ENCODE measurements at places on chromosomes 6 and 20.

GRCh38 chr6:97394160-97394748, 111.2 kb upstream of the MMS22L start:
- no peak for DNase-seq

GRCh38 chr6:45896783-45897441, 118.7 kb downstream of the CLIC5 start:
- no peak for DNase-seq

- peak; percentile 9 for DNase-seq
These were observed 210.8 kb downstream of the ARHGAP18 start for GRCh38 chr6:129498950-129499842.

DNA sequence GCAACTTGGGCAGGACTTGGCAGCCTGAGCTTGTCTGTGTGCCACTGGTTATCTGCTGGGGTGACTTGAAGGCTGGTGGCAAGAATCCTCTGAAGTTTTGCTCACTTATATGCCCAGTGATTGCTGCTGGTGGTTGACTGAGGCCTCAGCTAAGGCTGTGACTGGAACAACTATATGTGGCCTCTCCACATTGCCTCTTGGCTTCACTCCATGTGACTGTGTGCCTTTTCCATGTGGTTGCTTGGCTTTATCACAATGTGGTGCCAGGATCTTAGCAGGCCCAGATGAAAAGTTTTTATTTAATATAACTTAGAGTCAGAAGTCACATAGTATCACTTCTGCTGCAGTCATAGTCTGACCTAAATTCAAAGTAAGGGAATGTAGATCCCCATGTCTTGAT, 104.5 kb downstream of the ADAT2 start:
- no peak for DNase-seq

DNA sequence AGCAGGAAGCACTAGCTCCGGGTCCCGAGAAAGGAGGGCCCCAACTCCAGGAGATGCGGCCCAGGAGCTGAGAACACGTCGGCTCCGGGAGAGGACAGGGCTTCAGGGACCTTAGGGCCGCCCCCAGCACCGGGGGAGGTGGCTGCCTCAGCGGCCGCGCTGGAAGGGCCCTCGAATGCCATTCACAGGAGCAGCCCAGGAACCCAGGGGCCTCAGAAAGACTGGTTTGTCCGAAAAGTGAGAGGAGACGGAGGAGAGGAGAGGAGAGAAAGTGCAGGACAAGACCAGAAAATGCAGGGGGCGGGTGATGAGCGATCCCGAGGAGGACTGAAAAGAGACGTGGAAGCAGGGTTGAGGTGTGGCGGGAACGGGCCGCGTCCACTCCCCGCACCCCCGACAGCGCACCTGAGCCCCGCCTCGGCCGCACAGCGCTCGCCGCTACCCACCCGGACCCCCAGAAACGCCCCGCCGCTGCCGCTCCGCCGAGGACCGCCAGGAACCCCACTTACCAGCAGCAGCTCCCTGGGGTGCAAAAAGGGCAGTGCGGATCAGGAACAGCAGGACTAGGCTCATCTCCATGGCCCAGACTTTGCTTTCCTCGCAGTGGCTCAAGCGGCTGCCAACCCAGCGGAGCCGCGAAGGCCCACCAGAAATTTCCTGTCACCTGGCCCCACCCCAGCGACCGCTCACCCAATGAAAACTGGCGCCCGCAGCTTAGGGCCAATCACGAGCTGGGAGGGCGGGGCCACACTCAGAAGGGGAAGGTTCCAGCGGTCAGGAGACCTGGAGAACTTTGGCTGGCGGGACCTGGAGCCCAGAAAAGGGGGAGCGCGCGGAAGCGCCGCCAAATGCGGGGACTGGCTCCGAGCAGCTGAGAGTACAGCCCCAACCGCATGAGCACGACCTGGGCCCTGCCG, 25.4 kb downstream of the HLA-F start:
- DNase-seq, result peak; percentile 82

- no peak for DNase-seq
These were observed 314.8 kb downstream of the CDC5L start for GRCh38 chr6:44702292-44702691.

DNA sequence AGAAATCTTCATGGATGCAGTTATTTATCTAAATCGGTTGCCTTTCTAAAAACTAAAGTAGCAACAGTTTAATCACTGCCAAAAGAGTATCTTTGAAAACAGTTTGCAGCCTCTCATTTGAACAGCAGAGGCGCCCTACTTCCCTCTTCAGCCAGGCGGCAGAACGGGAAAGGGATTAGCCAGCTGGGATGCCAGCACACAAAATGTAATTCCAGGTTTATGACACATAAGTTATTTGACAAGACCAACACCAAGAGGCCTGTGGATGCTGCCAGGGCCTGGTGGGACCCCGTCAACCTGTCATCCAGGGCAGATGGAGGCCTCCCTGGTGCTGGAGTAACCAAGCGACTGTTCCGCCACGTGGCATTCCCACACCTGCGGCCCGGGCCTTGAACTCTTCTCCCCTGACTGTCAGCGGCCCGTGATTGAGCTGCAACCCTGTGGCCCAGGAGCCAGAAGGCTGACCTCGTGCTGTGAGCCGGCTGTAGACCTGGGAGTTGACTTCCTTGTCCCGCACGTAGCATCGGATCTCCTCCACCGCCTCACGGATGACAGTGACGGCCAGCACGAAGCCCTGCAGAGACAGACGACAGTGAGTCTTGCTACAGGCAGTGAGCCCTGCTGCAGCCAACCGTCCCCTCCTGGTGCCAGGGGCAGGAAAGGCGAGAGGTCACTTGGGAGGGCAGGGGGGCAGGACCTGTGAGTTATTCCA, 55.5 kb downstream of the ATP9A start:
- DNase-seq, result no peak
